ENCODE measurements at places on chromosomes 11 and 22. TPM values are rescaled to one million over a fixed set of nuclear protein-coding genes. Genes with fewer than 3 reads are reported as not detected.
A peak's percentile ranks its signal among the peaks of the same experiment; 100 is the strongest.

GRCh38 chr11:58629857-58630256, 7.4 kb downstream of the CNTF start:
- H3K27me3 ChIP-seq = no peaks in the 10 kb centered on the region
- peaks cover 13% of the 10 kb centered on the region for H3K36me3 ChIP-seq
- DNase-seq = no peak

DNA sequence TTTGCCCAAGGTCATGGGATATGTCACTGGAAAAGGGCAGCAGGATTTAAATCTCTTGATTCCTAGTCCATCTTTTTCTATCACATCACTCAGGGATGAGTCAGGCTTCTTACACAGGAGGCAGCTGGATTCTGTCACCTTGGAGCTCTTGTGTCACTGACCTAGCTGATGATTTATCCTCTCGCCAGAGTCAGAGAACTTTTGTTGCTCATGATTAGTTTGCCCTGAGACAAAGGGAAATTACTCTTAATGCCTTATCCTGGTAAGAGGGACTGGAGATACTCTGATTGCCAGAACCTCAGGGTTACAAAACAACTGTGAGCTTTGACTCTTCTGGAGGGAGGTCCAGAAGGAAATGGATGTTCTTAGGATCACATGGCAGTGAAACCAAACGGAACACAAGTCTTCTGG, 10.1 kb downstream of the COA4 start:
- peak overlapping the region; percentile 49 for H3K27ac ChIP-seq
- H3K36me3 ChIP-seq = peaks cover 47% of the 10 kb centered on the region
- peaks cover 5% of the 10 kb centered on the region for H3K4me1 ChIP-seq
- no peak overlapping the region for H3K4me3 ChIP-seq

- no peaks in the 10 kb centered on the region for H3K27me3 ChIP-seq
- H3K4me1 ChIP-seq = peaks cover 36% of the 10 kb centered on the region
- no peak for DNase-seq
- H3K27ac ChIP-seq = no peak overlapping the region
- H3K4me3 ChIP-seq = no peak overlapping the region
Observed at GRCh38 chr11:64222651-64223000, 3.4 kb downstream of the TRPT1 start.

Gene PRR33
- total RNA-seq = not detected

DNA sequence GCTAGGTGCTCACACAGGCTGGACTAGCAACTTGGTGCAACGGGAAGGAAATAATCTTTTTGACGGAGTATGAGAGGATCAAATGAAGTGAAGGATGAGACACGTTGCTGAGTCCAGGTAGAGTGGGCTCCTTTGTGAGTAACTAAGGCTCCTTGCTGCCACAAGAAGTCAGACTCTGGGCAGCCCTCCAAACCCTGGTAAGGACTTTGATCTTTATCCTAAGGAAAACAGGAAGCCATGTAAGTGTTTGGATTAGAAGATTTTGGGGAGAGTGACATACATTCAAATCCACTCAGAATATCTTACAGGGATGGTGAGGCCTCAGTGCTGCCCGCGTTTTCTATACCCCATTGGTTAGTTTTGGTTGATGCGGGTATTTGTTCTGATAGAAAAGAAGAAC, 155.9 kb upstream of the RAG2 start:
- H3K27ac ChIP-seq = no peak overlapping the region
- no peaks in the 10 kb centered on the region for H3K27me3 ChIP-seq
- no peaks in the 10 kb centered on the region for H3K36me3 ChIP-seq
- no peak overlapping the region for H3K4me3 ChIP-seq
- no peak for DNase-seq
- no peaks in the 10 kb centered on the region for H3K4me1 ChIP-seq

GRCh38 chr11:102614485-102614884, 10.6 kb downstream of the MMP20 start:
- no peak overlapping the region for H3K27ac ChIP-seq
- H3K4me1 ChIP-seq = no peaks in the 10 kb centered on the region
- no peaks in the 10 kb centered on the region for H3K36me3 ChIP-seq
- no peaks in the 10 kb centered on the region for H3K27me3 ChIP-seq

DNA sequence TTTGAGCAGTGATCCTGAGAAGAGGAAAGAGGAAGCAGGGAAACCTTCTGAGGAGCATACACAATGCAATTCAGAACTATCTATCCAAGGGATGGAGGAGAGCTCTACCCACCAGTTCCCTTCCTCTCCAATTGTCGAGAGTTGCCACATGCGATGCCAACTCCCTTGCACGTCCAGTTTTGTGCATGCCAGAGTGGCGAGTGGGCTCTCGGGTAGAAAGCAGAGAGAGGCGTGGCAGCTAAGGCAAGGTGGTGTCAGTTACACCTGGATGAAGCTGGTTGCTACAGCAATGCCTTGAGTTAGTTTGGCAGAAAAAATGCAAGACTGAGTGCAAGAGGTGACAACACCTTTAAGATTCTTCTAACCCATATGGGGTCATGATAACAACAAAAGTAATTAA, 420.4 kb upstream of the CCDC90B start:
- no peak overlapping the region for H3K4me3 ChIP-seq
- DNase-seq = no peak
- no peaks in the 10 kb centered on the region for H3K4me1 ChIP-seq
- no peak overlapping the region for H3K27ac ChIP-seq

Gene TRIM22
- total RNA-seq = 35.9 TPM

GRCh38 chr11:3796002-3796311, 1.4 kb downstream of the NUP98 start:
- no peaks in the 10 kb centered on the region for H3K27me3 ChIP-seq
- H3K36me3 ChIP-seq = peaks cover 35% of the 10 kb centered on the region
- peaks cover 40% of the 10 kb centered on the region for H3K4me1 ChIP-seq
- peak overlapping the region; percentile 80 for H3K4me3 ChIP-seq
- no peak for DNase-seq

Gene ZNF70
- total RNA-seq = 7.6 TPM

DNA sequence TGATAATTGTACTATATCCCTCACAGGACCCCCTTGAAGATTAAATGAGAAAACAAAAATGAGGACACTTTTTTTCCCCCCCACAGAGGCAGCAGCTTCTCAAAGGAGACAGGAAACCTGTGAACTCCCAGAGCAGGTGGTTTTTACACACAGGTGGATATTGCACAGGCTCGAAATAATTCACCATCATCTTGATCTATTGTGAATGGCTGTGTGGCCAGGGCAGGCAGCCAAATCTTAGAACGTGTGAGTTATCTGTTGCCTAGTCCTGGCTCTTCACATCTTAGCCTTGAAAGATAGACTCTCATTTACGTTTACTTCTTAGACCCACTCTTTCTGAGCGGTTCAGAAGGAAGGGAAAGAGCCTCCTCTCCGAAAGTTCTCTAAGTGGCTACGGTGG, 23.5 kb downstream of the PPFIBP2 start:
- DNase-seq = no peak
- no peaks in the 10 kb centered on the region for H3K36me3 ChIP-seq
- no peaks in the 10 kb centered on the region for H3K27me3 ChIP-seq
- no peak overlapping the region for H3K4me3 ChIP-seq
- peaks cover 62% of the 10 kb centered on the region for H3K4me1 ChIP-seq

Gene B3GAT1
- total RNA-seq = 25.8 TPM

Gene CRYBB2
- not detected for total RNA-seq

Gene LPXN
- total RNA-seq = not detected

DNA sequence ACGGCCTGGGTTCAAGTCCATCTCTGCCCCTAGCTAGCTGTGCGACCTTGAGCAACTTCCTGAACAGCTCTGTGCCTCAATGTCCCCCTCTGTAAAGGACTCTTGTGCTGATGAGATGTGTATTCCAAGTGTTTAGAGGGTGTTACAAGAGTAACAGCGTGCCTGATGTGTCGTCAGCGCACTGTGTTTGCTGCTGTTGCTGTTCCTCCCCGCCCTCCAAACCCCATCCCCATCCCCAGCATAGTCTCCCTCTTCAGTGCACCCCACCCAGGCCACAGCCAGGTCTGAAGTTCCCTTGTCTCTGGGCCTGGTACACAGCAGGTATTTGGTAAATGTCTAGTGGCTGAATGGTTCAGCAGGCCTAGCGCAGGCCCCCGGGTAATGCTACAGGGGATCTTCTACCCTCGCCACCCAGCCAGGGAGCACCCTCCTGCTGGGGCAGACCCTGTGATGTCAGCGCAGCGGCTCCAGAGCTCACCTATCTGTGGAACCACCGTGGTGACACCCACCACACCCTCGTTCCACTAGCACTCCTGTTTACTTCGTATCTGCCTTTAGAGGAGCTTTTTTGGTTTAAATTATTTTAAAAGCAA, 10.3 kb downstream of the CBX7 start:
- no peaks in the 10 kb centered on the region for H3K27me3 ChIP-seq
- H3K36me3 ChIP-seq = peaks cover 4% of the 10 kb centered on the region
- no peak overlapping the region for H3K4me3 ChIP-seq
- H3K27ac ChIP-seq = no peak overlapping the region
- H3K4me1 ChIP-seq = peaks cover 30% of the 10 kb centered on the region

- H3K4me1 ChIP-seq = peaks cover 72% of the 10 kb centered on the region
- H3K4me3 ChIP-seq = peak overlapping the region; percentile 98
- no peaks in the 10 kb centered on the region for H3K27me3 ChIP-seq
Observed at GRCh38 chr11:67267188-67268080, 1.2 kb downstream of the GRK2 start.

DNA sequence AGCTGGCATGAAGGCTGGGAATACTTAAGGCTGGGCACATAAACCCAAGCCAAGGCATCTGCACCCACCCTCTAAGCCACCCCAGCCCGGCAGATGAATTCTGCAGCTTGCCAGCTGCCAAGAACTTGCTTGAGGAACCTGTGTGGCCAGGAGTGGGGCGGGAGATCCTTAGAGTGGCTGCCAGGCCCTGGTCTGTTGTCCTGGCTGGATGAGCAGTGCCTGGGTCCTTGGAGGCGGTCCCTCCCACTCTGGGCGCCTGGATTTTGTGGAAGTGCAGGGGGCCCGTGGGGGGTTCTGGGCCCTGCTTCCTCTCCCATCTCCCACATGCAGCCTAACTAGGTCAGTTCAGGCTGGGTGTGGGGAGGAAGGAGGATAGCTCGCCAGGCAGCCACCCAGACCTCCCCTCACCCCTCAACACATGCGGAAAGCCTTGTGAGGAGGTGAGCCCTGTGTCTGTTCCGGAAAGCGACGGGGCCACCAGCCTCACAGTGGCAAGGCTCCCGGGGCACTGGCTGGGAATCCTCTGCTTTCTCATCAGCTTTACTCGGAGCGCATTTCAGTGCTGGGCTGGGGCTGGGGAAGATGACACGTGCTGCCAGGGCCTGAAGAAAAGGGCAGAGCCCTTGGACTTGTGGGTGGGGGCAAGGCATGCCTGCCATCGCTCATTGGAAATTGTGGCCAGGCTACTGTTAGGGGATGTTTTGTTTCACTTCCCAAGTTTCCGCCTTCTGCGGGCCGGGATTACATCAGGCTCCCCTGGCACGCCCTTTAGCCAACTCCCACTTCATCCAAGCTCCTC, 8.4 kb downstream of the DAGLA start:
- H3K4me3 ChIP-seq = no peak overlapping the region
- H3K4me1 ChIP-seq = peaks cover 42% of the 10 kb centered on the region
- no peaks in the 10 kb centered on the region for H3K27me3 ChIP-seq
- no peaks in the 10 kb centered on the region for H3K36me3 ChIP-seq

DNA sequence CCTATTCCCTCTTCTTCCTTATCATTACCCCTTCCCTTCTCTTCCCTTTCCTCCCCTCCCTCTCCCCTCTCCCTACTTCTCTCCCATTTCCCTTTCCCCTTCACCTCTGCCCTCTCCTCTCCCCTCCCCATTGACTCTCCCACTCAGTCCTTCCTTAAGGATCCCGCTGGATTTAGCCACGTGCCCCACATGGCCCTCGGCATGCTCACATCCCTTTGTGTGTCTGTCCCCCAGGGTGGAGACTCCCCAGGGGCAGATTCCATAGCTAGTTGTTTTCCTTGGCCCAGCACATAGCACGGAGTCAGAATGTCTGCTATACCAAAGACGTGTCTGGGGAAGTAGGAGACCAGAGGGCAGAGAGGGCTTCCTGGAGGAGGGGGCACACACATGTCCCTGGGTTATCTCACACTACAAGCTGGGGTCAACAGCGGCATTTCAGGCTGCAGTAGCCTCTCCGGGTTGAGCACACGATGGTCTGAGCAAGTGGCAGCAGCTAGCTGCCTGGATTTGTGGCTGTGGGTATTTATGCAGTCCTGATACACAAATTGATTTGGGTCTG, 487.0 kb downstream of the TBC1D22A start:
- no peak overlapping the region for H3K27ac ChIP-seq
- no peak for DNase-seq
- H3K36me3 ChIP-seq = no peaks in the 10 kb centered on the region
- no peaks in the 10 kb centered on the region for H3K4me1 ChIP-seq
- H3K27me3 ChIP-seq = no peaks in the 10 kb centered on the region
- H3K4me3 ChIP-seq = no peak overlapping the region

Gene ARHGAP32
- total RNA-seq = 70.1 TPM

DNA sequence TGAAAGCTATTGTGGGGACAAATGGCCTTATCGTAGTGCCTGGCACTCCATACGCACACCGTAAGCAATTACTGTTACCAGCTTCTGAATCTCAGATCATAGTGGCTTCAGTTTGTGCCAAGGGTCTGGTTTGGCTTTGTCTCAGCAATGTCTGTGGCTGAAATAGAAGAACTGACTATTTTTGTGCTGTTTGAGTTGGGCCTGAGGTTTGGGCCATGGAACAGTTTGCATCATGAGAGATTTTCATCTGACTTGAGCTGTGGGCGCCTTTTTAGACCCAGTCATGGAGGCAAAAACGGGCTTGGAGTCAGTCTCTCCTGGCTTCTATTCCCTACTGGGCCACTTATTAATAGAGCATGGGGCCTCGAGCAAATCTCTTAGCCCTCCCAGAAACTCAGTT, 121.1 kb upstream of the CRYBB3 start:
- no peaks in the 10 kb centered on the region for H3K36me3 ChIP-seq
- DNase-seq = no peak
- no peak overlapping the region for H3K27ac ChIP-seq
- no peaks in the 10 kb centered on the region for H3K4me1 ChIP-seq
- H3K27me3 ChIP-seq = no peaks in the 10 kb centered on the region
- no peak overlapping the region for H3K4me3 ChIP-seq

Gene PDE3B
- 32.1 TPM for total RNA-seq

DNA sequence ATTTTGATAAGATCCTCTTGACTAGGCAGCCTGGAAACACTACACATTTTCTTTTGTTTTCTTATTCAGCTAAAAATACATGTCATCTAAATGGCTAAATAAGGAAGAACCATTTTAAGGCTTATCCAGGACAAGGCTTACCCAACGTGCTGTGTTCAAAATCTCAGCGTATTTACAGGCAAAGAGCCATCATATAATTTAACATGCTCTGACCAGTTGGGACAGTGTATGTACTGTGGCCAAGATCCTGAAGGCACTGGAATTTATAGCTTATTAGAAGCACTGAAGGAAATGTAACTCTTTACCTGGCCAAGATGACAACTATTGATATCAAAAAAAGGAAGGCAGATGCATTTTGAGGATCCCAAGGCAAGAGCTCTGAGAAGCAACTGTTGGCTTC, 71.1 kb downstream of the PPFIBP2 start:
- H3K27me3 ChIP-seq = no peaks in the 10 kb centered on the region
- H3K4me1 ChIP-seq = peaks cover 20% of the 10 kb centered on the region
- no peak overlapping the region for H3K27ac ChIP-seq
- H3K4me3 ChIP-seq = no peak overlapping the region

Gene GGTLC2
- total RNA-seq = not detected

- H3K36me3 ChIP-seq = no peaks in the 10 kb centered on the region
- peaks cover 9% of the 10 kb centered on the region for H3K27me3 ChIP-seq
- peaks cover 16% of the 10 kb centered on the region for H3K4me1 ChIP-seq
Observed at GRCh38 chr22:41555325-41555982, 5.4 kb upstream of the CSDC2 start.

Data from stomach (tissue), 19 donors.